ENCODE measurements at places on chromosomes 1 and 21.

DNA sequence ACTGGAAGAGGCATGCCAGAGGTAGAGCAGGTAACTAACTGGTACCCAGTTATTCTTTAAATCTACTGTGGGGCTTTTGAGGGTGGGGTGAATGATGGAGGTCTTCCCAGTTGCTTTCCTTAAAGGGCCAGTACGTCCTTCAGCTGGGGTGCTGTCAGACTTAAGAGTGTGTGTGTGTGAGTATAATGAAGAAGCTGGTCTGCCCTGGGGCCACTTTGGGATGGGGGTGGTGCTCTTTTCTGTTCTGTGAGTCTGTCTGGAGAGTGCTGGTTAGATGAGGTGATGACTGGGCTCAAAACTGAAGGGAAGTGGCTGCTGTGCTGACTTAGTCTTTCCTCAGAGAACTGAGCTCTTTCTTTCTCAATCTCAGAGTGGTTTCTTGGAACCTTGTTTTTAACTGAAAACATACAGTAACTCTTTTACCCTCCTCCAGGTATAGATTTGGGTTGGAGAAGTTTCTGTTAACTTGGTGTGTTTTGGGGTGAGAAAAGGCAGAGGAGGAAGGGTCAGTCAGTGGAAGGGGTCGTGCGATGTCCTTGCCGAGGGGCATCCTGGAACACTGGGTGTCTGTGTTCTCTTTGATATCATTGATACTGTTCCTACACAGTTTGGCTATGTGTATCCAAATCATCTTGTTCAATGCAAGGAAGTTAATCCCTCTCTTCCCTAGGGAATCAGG, 746 bp downstream of the MACF1 start:
- DNase-seq, result peak; percentile 77

- no peak for DNase-seq
Observed at GRCh38 chr1:61052395-61053225, 29.8 kb upstream of the NFIA start.

DNA sequence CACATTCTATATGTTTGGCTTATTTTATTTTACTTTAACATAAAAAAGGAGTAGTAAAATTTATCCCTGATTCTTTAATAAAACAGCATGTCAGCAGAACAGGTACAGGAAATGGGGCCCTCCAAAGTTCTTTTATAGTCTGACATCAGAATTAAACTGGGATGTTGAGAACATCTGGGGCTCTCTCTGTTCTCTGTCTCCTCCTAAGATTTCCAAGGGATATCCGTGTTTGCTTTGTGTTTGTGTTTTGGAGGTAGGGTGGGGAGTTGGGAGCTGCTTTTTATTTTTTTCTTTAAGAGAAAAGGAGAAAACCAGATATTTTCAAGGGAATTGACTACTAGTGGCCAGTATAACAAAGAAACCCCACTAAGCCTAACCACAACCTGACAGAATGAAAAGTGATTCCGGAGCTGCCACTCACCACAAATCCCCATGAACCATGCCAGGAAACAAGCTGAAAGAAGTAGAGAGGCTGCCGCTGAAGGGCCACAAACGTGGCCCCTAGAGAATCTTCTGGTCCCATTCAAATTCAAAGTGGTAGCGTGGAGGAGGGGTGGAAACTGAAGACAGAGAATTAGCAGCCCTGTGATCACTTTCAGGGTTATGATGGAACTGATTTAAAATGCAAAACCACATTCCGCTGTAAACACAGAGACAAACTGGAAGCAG, 369.6 kb upstream of the ADGRL2 start:
- no peak for DNase-seq

DNA sequence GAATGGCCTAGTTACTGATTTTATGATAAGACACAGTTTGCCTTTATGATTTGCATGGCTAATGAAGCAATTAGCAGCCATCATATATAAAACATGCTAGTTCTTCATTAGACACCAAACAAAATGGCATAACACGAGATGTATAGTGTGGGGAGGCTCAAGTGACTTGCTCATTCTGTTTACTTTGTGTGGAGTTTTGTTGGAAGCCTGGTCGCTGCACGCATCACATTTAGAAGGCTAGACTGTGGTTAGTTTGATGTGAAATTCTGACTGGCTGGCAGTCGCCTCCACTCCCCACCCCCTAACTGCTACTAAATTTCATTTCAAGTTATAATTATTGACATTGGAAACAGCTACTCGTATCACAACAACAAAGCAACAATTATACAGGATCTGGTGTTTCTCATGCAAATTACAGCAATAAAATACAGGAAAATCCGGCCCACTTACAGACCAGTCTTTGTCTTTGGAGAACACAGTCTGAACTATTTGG, 356.1 kb downstream of the LMO4 start:
- DNase-seq, result peak; percentile 62

DNA sequence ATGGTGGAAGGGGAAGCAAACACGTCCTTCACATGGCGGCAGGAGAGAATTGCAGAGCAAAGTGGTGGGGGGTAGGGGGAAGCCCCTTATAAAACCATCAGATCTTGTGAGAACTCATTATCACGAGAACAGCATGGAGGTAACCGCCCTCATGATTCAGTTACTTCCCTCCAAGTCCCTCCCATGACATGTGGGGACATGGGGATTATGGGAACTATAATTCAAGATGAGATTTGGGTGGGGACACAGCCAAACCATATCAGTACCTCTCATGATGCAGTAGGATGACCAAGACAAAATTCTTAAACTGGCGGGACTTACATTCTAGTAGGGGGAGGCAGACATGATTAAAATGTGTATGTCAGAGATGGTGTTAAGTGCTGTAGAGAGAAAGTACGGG, 38.8 kb downstream of the WNT4 start:
- no peak for DNase-seq

- peak; percentile 43 for DNase-seq
Observed at GRCh38 chr1:202852163-202852904, 36.6 kb downstream of the RABIF start.

DNA sequence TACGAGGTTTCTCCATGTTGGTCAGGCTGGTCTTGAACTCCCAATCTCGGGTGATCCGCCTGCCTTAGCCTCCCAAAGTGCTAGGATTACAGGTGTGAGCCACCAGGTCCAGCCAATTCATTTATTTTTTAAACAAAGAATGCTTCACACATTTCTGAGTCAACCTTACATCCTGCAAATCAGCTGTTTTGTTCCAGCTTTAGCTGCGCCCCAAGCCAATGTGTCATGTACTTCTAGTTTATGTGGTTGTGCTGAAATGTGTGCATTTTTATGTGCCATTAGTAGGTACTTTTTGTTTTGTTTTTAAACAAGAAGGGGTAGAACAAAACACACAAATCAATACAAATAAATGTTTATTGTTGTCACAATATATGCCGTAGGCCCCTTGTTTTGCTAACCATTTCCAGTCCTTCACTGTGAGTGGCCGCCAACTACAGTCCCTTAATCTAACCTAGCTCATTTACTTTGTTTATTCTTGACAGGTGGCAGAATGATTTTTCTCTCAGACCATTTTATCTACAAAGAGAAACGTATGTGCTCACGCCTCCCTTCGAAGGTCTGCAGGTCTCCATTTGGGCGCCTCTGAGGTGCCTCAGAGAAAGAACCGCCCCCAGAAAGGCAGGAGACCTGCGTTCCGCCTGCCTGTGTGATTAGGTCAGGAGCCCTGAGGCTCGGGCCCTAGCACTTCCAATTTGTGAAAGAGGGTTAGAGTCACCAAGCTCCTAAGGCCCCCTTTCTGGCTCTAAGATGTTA, 2.8 kb upstream of the CASQ2 start:
- no peak for DNase-seq

DNA sequence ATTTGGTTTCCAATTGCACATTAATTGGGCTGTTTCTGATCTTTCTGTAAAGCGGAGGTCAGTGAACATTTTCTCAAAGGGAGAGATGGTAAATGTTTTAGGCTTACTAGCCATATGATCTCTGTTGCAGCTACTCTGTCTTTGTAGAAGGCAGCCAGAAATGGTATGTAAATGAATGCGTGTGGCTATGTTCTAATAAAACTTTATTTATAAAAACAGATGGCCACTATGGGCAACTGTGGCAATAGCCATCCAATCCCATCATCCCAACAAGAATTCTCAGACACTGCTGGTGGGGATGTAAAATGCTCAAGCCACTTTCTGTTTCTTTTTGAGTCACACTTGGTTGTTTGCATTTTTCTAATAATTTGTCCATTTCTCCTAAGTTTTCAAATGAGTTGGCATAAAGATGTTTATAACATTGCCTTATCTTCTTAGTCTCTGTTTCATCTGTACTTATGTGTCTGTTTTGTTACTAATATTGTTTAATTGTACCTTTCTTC, 448.8 kb upstream of the VAMP3 start:
- DNase-seq, result no peak

DNA sequence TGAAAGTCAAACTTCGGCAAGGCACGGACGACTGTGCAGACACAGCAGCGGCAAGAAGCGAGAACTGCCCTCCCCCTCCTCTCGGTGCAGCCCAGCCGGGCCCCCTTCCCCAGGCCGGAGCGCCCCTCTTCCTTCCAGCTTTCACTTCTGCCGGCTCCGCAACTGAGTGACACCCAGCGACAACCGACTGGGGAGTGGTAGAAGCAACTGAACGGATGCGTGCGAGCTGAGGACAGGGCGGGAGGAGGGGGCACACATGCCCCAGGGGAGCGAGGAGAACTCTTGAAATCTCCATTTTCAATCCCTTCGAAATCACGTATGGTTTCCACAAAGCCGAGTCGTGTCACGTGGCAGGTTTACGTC, 146.6 kb downstream of the PGBD5 start:
- no peak for DNase-seq

- DNase-seq, result no peak
Observed at GRCh38 chr1:223183268-223183862, 40.3 kb upstream of the TLR5 start.

DNA sequence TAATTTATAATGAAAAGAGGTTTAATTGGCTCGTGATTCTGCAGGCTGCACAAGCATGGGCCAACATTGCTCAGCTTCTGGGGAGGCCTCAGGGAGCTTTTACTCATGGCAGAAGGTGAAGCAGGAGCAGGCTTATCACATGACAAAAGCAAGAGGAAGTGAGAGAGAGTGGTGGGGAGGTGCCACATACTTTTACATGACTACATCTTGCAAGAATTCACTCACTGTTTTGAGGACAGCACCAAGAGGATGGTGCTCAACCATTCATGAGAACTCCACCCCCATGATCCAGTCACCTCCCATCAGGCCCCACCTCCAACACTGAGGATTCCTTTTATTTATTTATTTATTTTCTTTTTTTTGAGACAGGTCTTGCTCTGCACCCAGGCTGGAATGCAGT, 5.5 kb upstream of the PLEKHM2 start:
- DNase-seq, result peak; percentile 67

GRCh38 chr1:119924948-119925898, 28.9 kb upstream of the ADAM30 start:
- no peak for DNase-seq

GRCh38 chr1:150487763-150488115, 520 bp downstream of the TARS2 start:
- no peak for DNase-seq

GRCh38 chr21:45788198-45788597, 144.7 kb downstream of the PCBP3 start:
- DNase-seq, result no peak

DNA sequence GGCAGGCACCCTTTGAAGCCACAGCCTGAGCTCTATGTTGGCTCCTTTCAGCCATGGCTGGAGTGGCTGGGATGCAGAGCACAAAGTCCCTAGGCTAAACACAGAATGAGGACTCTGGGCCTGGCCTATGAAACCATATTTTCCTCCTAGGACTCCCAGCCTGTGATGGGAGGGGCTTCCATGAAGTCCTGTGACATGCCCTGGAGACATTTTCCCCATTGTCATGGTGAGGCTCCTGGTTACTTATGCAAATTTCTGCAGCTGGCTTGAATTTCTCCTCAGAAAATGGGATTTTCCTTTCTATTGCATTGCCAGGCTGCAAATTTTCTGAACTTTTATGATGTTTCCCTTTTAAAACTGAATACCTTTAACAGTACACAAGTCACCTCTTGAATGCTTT, 61.3 kb downstream of the VCAM1 start:
- DNase-seq, result no peak

- no peak for DNase-seq
Observed at GRCh38 chr1:161019751-161020495, 1.0 kb downstream of the F11R start.

- no peak for DNase-seq
Observed at GRCh38 chr21:34815831-34816705, 147.3 kb downstream of the CLIC6 start.

DNA sequence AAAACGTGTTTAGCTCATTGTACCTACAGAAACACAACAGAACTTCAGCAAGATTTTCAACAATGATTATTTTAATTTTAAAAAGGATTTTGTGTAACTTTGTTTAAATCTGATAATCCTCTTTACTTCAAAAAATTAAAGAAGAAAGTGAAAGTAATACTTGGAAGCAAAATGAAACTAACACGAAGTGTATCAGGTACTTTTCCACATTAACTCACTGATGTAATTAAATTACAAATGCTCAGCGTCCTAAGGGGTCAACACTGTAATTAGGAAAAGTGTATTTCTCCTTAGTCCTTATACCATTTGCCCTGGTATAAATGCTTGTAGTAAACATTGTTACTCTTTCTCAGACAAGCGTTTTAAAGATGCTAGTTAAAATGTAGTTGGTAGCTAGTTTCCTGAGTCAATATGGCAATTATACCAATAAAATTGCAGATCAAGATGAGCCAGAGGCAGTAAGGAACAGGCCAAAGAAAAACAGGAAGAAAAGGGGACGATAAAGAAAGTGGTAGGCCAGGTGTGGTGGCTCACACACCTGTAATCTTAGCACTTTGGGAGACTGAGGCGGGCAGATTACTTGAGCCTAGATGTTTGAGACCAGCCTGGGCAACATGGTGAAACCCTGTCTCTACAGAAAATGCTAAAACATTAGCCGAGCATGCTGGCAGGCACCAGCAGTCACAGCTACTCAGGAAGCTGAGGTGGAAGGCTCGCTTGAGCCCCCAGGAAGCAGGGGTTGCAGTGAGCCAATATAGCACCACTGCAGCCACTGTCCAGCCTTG, 553.0 kb downstream of the SMYD3 start:
- no peak for DNase-seq

GRCh38 chr1:204232526-204232925, 18.7 kb upstream of the GOLT1A start:
- DNase-seq, result peak; percentile 47

DNA sequence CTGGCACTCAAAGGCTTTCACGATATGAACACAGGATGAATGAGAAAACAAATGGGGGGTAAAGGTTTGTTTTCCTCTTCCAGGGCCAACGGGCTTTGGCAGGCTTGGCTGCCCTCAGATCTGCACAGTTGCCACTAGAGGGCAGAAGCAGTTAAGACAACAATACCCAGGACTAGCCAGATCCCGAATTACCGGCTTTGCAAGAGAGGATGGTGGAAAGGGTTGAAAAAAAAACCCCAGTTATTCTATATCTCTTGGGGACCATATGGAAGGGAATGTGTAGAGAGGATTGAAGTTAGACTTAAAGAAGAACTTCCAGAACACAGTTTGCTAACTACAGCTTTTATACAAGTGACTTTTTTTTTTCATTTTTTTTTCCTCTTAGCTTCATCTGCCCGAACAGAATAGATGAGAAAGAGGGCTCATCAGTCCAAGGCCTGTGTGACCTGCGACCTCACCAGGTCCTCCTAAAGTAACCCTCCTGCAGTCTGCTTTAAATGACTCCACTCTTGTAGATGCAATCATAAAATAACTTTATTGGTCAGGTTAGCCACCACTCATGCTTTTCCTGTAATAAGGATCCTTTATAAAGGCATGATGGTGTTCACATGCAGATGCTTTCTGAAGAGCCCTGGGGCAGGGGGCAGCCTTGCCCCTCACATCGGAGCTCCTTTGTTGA, 10.7 kb downstream of the FMOD start:
- peak; percentile 89 for DNase-seq
